ENCODE measurements at places on chromosomes 4 and X. TPM values are rescaled to one million over a fixed set of nuclear protein-coding genes. Genes with fewer than 3 reads are reported as not detected.

DNA sequence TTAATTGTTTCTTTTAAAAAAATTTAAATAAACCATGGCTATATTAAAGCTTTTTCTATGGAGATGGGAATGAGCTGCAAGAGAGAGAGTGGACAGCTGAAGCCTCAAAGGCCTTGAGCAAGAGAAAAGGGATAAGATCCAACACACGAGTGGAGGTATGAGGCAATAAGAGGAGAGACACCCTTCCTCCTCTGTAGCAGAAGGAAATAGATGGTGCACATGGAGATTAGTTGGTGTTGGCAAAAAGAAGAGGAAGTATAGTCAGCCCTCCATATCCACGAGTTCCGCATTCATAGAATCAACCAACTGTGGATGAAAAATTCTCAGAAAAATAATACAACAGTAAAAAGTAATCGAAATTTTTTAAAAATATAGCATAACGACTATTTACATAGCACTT lies 3.2 kb downstream of the CXorf38 start:
- no peak for DNase-seq

The SRPX gene
- polyA plus RNA-seq = 11.7 TPM

DNA sequence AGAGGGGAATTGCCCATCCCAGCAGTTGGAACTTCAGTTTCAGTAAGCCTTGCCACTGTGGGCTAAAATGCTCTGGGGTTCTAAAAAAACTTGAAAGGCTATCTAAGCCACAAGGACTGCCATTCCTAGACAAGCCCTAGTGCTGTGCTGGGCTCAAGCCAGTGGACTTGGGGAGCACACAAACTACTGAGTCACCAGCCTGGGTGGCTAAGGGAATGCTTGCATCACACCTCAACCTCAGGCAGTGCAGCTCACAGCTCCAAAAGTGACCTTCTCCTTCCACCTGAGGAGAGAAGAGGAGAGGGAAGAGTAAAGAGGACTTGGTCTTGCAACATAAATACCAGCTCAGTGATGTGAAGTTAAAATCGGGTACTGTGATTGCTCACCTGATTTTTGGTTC lies 116.7 kb upstream of the GLRA2 start:
- DNase-seq = no peak

DNA sequence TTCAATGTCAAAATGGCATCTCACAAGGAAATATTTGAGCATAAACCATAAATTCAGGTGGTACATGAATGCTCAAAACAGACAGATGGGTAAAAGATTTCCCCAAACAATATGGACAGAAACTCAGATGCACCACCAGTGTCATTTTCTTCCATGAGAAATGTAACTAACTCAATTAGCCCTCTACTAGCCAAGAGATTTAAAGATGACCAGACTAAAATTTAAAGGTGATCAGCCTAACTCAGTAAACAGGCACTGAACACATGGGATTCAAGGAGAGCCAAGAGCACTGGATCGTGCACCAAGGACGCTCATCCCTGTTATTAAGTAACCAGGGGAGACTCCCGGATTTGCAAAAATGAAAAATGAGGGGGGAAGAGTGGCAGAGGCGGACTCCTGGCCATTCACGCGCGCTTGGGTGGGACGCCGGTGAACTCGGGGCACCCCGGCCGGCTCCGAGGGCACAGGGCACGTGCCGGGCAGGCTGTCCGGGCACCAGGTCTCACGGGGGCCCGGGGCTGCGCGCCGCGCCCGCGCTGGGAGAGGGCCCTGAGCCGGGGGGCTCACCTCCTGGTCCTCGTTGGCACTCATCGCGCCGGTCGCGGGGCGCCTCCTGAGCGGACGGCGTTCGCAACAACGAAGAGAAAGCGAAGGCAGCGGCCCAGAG lies 490 bp downstream of the RWDD4 start:
- DNase-seq = no peak

- DNase-seq = no peak
Measured at GRCh38 chr4:81378386-81378785, 93.3 kb downstream of the RASGEF1B start.
